Caudate nucleus (tissue), 63 donors: ENCODE measurements at places on chromosomes 11 and 22.

DNA sequence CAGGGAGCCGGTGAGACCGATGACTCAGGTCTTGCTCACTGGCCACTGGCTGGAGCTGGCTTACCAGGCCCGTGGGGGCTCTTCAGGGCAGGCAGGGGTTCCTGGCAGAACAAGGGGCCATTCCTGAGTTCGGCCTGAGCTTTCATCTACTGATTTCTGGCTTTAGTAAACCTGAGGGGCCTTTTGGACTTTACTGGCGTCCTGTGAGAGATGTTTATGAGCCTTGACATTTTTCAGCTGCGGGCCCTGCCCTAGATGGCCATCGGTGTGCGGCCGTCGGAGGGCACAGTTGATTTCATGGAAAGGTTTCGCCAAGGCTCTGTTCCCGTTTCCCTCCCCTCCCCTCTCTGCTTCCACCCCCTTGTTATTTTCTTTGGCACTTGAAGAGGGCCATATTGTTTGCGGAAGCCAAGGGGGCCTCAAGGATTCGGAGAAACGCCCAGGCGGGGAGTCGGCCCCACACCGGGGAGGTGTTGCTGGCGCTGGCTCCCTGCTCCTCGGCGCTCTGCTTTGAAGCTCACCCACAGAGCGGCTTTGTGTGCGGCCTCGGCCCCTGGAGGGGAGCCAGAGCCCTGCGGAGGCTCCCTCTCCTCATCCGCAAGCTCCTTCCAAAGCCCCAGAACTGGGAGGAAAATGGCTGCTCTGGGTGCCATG lies 17.7 kb downstream of the ELF5 start:
- DNase-seq: no peak

GRCh38 chr22:21642584-21643448 lies 714 bp downstream of the SDF2L1 start:
- DNase-seq: peak; percentile 31

- DNase-seq: no peak
Observed at GRCh38 chr22:24685531-24686190, 82.7 kb downstream of the GGT1 start.

DNA sequence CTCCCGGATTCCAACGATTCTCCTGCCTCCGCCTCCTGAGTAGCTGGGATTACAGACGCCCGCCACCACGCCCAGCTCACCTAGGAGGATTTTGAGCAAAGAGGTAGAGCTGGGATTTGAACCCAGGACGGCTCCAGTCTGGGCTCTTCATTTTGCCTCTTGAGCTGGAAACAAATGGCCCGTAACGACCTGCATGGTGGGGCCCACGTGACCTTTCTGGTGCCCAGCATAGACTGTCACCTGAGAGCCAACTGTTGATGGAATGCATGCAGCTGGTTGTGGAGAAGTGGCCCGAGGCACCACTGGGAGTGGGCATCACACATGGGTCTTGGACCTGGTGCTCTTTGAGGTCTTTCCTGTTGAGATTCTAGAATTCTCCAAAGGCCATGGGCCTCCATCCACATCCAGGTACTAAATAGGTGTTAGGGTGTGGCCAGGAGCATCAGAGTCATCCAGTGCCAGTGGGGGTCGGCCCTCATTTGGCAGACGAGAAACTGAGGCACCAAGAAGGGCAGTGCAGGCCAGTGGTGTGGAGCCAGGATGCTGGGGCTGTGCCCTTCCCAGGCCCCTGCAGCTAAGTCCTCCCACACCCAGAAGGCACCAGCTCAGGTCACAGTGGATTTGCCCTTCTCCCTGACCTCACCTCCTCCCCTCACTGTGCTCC lies 3.9 kb downstream of the ATF4 start:
- no peak for DNase-seq

GRCh38 chr11:126090452-126090851 lies 27.8 kb upstream of the CDON start:
- no peak for DNase-seq

GRCh38 chr11:127003260-127003981 lies 2.9 kb upstream of the KIRREL3 start:
- peak; percentile 55 for DNase-seq

DNA sequence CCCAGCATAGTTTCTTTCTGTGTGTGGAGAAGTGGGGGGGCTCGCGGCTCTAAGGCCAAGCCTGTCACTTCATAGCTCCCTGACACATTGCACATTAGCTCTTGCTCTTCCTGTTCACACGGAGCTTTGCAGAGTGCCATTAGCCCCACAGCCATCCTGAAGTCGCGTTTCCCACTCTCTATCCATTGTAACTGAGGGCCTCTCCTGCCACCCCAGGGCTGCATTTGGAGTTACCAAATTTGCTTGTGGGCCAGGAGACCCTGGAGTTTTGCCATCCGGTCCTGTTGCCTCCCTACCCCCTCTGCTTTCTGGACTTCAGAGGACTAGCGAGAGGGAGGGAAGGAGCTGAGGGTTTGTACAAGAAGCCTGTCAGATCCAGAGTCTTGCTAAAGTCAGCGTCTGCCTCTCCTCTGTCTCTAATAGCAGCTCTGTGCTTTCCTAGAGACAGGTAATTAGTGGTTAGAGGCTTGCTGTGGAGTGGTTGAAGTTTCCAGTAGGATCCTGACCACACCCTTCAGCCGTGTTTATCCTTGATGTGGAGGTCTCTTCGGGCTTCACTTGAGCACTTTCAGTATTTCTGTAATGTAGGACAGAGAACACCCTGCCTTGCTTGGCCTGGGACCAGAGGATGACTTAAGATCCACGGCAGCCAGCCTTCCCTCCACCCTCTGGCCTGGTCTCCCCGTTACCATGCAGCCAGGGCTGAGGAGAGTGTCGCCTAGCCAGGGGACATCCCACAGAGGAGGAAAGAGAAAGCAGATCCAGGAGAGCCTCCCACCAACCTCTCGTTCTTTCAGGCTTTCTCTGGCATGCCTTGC lies 14.1 kb downstream of the DCPS start:
- no peak for DNase-seq

DNA sequence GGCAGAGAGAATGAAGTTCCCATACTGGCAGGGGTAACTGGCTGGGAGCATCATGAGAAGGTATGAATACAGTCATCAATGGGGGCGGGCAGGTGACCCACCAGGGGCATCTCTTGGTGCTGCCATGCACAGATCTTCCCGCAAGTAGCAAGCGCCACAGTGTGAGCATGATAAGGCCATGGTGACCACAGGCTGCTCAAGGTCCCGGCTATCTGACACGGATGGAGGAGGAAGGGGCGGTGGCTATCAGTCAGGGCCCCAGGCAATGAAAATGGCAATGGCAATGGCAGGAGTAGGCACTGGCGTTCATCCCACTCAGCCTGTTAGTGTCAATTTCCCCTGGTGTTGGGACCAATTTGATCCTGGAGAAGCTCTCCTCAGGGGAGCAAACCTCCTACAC lies 21.6 kb downstream of the ASCL2 start:
- no peak for DNase-seq

DNA sequence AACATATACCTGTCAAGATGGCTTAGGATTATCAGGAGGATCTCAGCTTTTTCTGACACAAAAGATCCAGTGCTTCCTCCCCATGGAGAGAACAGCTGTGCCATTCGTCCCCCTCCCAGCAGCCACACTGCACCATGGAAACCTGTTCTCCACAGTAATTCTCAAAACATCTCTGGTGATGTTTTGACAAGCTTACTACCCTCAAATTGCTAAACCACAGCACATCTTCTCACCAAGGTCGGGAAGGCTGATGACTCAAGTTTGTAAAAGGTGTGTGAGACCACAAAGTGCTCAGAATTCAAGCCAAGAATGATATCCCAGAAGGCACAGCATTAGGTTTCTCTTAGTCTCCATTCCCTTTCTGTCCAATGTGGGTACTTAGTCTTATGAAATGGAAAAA lies 3.9 kb upstream of the RAB38 start:
- DNase-seq: no peak

GRCh38 chr11:60854140-60854846 lies 1.5 kb downstream of the PTGDR2 start:
- DNase-seq: no peak

- DNase-seq: no peak
Observed at GRCh38 chr11:65219930-65220213, 38.1 kb downstream of the CAPN1 start.

- DNase-seq: no peak
Observed at GRCh38 chr11:128026596-128026995, 560.8 kb downstream of the ETS1 start.
